ENCODE measurements at places on chromosomes 5 and 9.
A peak's percentile ranks its signal among the peaks of the same experiment; 100 is the strongest.

- DNase-seq, result no peak
These were observed 41.4 kb upstream of the KIAA1958 start for GRCh38 chr9:112445196-112445595.

- no peak for DNase-seq
These were observed 69.4 kb downstream of the TRPC7 start for GRCh38 chr5:136295914-136296313.

DNA sequence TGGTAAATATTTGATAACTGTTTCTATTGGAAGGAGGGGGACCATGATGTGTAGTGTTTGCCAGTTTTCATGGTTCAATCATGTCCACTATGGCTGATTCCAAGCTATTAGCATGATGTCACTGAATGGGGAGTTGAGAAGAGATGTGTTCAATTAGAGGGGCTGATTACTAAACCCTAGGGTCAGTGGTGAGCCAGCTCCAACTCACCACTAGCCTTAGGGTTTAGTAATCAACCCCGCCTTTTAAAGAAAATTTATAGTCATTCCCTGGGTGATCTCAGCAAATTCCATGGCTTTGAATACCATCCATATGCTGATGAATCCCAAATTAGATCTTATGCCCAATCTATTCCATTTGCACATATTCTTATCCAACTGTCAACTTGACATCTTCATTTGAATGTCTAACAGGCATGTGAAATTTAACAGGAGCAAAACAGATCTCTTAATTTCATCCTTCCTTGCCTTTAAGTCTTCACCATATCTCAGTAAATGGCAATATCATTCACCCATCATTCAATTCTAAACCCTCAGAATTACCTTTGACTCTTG lies 98.8 kb downstream of the GCNT1 start:
- DNase-seq, result no peak

DNA sequence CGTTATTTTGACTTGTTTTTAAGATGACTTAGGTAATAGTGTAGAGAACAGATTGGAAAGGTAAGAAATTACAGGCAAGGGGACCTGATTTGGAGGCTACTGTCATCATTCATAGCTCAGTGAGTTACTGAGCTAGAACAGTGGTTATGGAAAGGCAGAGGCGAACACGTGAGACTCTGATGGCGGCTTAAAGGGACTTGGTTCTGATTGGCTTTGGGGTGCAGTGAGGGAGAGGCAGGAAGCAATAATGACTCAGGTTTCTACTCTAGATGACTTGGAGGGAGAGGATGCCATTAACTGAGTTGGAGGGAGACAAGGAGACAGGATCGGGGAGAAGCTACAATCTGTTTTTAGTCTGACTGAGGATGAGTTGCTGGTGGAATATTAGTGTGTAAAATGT lies 3.0 kb downstream of the F2RL2 start:
- no peak for DNase-seq

DNA sequence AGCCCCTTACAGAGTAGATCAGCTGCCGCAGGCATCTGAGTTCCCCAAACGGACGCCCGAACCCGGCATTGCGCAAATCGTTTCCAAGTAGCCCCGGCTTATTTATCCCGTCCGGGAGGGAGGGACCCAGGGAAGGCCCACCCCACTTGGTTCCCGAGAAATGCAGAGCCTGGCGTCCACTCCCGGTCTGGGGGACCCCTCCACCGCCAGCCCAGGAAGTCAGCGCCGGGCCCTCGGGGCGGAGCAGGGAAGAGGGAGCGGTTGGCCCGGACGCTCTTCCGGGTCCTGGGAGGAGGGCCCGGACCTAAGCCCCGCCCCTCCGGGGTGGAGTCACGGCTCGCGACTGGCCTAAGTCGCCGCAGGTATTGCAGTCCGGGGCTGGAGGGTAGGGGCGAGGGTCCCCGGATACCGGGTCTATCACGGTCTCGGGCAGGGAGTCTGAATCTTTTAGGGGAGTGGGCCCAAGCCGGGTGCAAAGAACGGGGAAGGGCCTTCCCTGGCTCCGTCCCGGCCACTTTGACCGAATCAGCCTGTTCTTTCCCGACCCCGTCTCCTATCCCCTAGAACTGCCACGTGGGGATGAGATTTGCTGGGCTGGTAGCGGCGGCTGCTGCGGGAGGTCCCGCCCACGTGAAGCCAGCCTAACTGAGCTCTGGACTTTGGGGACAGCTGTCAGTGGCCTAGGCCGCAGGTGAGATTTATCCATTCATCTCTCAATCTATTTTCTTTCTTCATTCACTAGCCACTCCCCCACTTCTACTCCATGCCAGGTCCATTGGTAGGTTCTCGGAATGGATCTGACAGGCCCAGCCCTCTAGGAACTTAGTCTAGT lies at the start of gene RABEPK:
Gene RABEPK, plus strand, starts transcription at position 327 of the 832 bp plus-strand sequence. CDS start 2,472 bp downstream, outside the sequence.
- peak; percentile 84 for DNase-seq

GRCh38 chr9:76856016-76856415 lies 49.9 kb downstream of the PRUNE2 start:
- no peak for DNase-seq

- DNase-seq, result no peak
These were observed 823.6 kb upstream of the ARRDC3 start for GRCh38 chr5:92206681-92207080.

- no peak for DNase-seq
These were observed 8.5 kb downstream of the ANKS6 start for GRCh38 chr9:98787766-98788335.

GRCh38 chr9:133261103-133261752 lies 13.8 kb downstream of the ABO start:
- DNase-seq, result no peak

DNA sequence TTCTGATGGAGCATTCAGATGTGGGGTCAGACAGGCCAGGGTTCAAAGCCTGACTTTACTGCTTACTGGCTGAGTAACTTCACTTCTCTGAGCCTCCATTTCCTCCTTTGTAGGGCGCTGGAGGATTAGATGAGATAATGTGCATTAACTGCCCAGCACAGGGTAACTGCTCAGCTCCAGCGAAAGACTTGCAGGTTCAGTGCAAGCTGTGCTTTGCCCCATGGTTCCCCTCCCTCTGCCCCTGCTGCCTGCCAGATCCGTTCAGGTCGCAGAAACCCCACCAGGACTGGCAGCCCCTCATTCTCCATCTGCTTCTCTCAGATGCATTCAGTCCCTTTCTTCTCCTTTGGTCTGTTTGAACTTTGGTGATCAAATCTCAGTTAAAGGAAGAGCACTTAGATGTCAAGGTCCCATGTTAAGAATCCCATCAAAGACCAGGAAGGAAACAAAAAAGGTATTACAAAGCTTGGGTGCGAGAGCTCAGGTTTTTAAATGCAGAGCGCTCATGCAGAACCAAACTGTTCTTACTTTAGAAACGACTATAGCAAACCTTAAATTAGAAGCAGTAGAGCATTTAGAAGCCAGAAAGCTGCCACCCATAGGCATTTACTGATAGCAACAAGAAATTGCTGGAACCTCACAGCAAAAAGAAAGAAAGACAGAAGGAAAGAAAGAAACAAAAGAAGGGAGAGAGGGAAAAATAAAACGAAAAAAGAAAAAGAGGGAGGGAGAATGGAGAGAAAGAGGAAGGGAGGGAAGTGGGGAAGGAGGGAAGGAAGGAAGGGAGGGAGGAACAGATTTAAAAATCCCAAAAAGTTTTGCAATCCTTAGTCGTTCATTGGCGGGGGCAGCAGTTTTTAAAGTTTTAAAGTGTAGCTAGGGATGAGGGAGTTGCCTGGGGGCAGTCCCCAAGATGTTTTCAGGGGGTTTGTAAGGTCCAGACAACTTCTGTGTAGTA lies 23.5 kb downstream of the AFAP1L1 start:
- DNase-seq, result no peak

DNA sequence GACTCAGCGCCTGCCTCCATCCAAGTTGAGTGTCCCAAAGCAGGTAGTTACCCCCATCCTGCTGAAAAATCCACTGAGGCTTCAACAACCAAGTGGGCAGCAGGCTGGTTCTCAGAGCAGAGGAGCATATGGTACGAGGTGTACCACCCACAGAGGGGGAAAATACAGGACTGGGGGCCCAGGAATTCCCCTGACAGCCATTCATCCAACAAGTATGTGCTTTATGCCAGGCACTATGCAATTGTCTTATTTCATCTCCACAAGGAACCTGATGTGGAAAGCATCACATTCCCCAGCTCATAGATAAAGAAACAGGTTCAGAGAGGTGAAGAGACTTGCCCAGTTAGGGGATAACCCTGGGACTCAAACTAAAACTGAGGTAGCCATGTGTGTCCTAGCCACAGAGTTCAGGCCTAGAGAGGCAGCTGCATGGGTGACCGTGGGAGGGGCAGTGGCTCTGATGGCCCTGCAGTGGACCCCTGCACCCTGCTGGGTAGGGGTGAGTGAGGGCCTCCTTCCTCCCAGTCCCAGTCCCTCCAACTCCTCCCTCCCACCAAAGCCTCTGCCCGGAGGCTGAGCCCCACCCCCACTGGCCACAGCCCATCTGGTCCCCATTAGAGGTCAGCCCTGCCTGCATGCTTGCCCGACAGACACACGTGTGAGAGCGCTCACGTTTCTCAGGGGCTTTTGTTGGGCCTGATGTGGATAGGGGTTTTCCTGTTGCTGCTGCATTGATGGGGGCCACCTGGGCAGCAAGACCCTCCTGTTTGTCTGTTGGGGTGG lies 11.5 kb downstream of the PDLIM4 start:
- no peak for DNase-seq

DNA sequence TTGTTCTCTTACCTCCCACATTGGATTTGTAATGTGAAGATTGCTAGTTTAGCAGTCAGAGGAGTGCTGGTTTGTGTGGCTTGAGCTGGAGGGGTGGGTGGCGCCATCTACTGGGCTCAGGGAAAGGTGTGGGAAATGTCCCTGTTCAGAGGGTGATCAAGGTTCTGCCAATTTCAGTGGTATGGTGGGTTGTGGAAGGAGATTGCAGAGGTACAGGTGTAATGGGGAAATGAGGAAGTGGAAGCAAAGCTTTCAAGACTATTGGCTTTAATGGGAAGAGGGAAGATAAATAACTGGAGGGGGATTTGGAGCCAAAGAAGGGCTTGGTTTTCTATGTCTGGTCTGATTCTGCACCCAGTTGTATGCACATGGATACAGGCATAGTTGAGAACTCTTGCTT lies 76.4 kb downstream of the OSMR start:
- DNase-seq, result peak; percentile 16

- no peak for DNase-seq
These were observed 205.1 kb upstream of the MRPS30 start for GRCh38 chr5:44603496-44604272.

GRCh38 chr5:1193591-1193985 lies 7.8 kb upstream of the SLC6A19 start:
- DNase-seq, result no peak

GRCh38 chr9:137302449-137303150 lies 529 bp upstream of the NRARP start:
- no peak for DNase-seq

GRCh38 chr9:1217076-1217475 lies 166.9 kb downstream of the DMRT2 start:
- no peak for DNase-seq

DNA sequence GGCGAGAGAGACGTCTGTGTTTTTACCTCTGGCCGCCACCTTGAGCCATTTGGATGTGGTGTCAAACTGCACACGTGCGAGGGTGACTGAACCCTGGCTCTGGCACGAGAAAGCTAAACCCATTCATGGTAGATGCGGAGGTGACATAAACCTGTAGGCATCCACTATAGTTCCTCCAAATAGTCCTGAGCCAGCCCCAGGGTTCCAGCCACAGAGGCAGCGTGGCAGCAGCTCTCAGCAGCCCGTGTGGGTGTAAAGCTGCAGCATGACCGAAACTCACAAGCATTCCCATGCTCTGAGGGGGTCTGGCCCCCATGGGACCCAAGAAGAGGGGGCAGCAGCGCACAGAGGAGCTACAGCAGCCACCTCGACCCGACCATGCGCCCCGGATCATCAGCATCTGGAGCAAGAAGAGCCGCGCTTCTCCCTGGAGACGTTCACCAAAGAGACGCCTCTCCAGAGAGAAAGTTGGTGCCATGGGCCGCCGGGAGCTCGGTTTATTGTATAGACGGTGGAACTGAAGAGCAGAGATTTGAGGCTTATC lies 303.8 kb upstream of the IRX4 start:
- no peak for DNase-seq

All from activated T-cell treated with anti-CD3 and anti-CD28 coated beads for 1 hour (primary cell).